Esophagus mucosa (tissue), 1 donor: ENCODE measurements at places on chromosomes 11 and 22. TPM values are rescaled to one million over a fixed set of nuclear protein-coding genes. Genes with fewer than 3 reads are reported as not detected.

GRCh38 chr11:127057126-127057525 is 56.6 kb upstream of the KIRREL3 start:
- ATAC-seq: no peak

Gene ANKRD49
- 7.0 TPM for total RNA-seq

Gene PKNOX2
- 0.28 TPM for total RNA-seq

DNA sequence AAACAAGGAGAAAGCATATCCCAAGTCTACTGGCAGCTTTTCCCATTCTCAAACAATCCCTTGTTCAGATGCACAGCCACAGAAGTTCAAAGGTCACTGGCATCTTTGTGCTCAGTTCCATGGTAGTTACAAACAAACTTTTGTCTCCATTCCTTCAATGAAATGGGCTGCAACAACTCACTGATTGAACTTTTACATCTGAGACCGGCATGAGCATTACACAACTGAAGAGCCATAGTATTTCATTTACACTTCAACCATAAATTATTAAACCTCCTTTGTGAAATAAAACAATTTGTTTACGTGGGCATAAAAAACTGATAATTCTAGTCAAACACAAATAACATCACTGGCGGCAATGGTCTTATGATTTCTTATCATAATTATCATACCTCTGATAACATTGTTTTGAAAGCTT is 67.8 kb upstream of the ARHGAP32 start:
- ATAC-seq: no peak

GRCh38 chr22:37187891-37188761 is at the start of gene C1QTNF6:
C1QTNF6 (minus strand) TSS chr22:37188247; CDS start chr22:37188213, 34 bp downstream.
- ATAC-seq: peak; percentile 54

GRCh38 chr11:1236316-1237127 is 13.7 kb downstream of the MUC5B start:
- ATAC-seq: no peak

GRCh38 chr11:11387622-11388305 is 34.7 kb upstream of the CSNK2A3 start:
- ATAC-seq: no peak

Gene UCP3
- 0.28 TPM for total RNA-seq

- peak; percentile 70 for ATAC-seq
Observed at GRCh38 chr22:30609260-30610185, 2.5 kb downstream of the TCN2 start.

- ATAC-seq: no peak
Observed at GRCh38 chr11:6387811-6388599, 2.3 kb upstream of the SMPD1 start.

Gene VWCE
- total RNA-seq: 0.52 TPM

DNA sequence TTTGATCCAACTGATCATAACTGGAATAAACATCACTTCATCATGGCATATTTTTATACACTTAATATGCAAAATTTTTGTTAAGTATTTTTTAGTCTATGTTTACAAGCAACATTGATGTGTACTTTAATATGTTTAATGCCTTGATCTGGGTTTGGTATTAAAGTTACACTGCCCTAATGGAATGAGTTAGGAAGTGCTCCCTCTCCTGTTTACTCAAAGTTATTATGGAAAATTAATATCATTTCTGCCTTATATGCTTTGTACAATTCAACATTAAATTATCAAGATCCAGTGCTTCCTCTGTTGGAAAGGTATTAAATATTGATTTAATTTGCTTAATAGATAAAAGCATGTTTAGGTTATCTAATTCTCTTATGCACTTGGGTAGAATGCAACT is 927.3 kb upstream of the RAG2 start:
- ATAC-seq: no peak

Gene MACROD1
- 22.9 TPM for total RNA-seq

GRCh38 chr22:18033204-18033998 is 9.0 kb upstream of the MICAL3 start:
- no peak for ATAC-seq

GRCh38 chr11:77449060-77449521 is 24.8 kb downstream of the PAK1 start:
- ATAC-seq: no peak

DNA sequence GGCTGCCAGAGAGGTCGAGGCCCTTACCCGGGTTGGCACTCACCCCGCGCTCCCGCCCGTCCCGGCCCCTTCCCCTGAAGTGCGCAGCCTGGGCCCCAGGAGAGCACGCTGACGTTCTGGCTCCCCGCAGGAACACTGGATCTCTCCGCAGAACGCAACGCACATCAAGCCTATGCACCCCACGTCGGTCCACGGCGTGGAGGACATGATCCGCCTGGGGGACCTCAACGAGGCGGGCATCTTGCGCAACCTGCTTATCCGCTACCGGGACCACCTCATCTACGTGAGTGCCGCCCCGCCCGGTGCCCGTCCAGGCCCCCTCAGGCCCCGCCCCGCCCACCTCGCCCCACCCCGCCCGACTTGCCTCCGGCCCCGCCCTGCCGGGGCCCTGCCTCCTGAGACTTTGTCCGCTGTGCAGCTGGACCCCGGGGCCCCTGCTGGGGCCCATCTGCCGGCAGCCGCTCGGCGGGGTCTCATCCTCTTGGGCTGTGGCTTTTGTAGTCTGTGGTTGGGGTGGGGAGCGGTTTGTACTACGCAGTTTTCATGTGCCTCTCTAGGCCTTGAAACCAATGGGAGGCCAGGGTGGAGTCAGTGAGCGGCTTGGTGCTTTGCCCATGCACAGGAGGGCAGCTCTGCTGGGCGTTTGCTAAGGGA is 19.7 kb downstream of the MYO7A start:
- peak; percentile 6 for ATAC-seq

DNA sequence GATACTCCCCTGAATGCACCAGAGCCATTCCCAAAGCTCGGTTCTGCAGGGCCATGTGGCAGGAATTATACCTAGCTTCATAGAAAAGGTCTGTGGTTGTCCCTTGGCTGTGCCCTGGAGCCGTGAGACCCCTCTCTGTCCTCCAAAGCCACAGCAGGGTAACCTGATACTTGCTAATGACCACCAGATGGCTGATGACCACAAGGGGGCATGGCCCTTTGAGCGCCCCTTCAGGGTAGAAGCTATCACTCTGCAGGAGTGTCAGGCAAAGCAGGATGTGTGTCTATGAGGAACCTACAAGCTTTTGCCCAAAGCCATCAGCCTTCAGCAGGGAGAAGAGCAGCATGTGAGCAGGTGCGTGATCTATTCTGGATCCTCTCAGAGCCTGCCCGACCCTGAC is 95.3 kb downstream of the NTM start:
- ATAC-seq: no peak

Gene MAPK11
- total RNA-seq: 5.8 TPM

Gene NFAM1
- 0.88 TPM for total RNA-seq
